ENCODE measurements at places on chromosomes 4 and X. TPM values are rescaled to one million over a fixed set of nuclear protein-coding genes. Genes with fewer than 3 reads are reported as not detected.

GRCh38 chr4:150130933-150131332 is 52.7 kb downstream of the DCLK2 start:
- no peak for DNase-seq

The UCHL1 gene
- 8.7 TPM for total RNA-seq

- no peak for DNase-seq
These were observed 78.3 kb downstream of the FIP1L1 start for GRCh38 chr4:53455766-53456165.

The MAGEA1 gene
- not detected for total RNA-seq

The PAGE1 gene
- total RNA-seq = not detected

- DNase-seq = no peak
These were observed 220.7 kb downstream of the ANTXR2 start for GRCh38 chr4:79852305-79852730.

DNA sequence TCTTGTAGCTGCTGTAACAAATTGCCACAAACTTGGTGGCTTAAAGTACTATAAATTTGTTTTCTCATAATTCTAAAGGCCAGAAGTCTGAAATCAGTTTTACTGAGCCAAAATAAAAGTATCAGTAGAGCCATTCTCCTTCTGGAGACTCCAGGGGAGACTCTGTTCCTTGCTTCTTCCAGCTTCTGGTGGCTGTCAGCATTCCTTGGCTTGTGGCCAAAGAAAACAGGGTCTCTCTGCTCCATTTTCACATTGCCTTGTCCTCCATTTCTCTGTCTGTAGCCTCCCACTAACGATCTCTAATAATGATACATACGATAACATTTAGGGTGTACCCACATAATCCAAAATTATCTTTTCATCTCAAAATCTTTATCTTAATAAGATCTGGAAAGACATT is 200.4 kb downstream of the MAB21L2 start:
- DNase-seq = no peak

Measured in right lobe of liver (tissue), 6 donors.